Esophagus muscularis mucosa (tissue), 4 donors: ENCODE measurements at places on chromosomes 7 and 10. TPM values are rescaled to one million over a fixed set of nuclear protein-coding genes. Genes with fewer than 3 reads are reported as not detected.

ACHE gene
- total RNA-seq, result 2.5 TPM

RBP3 gene
- total RNA-seq, result 0.06 TPM

FFAR4 gene
- total RNA-seq, result not detected

RARRES2 gene
- total RNA-seq, result 193 TPM

DMBT1 gene
- not detected for total RNA-seq

IL6 gene
- 0.83 TPM for total RNA-seq

GBX1 gene
- total RNA-seq, result not detected

PLA2G12B gene
- total RNA-seq, result not detected

KCND2 gene
- total RNA-seq, result 1.5 TPM

DNA sequence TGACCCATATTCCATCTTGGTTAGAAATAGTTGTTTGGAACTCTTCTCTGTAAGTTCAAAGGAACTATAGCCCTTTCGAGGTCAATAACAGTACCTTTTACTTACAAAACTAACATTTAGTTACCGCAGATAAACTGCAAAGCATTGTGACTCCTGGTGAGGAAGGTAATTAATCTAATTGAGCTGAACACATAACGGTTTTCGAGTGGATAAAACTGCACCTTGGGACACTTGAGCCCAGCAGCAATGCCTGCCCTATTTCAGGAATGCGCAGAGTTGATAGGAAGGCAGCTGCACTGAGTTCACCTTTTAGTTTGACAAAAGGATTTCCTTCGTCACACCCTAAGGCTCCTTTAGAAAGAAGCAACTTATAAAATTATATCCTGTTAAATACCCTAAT lies 75.4 kb downstream of the JAZF1 start:
- no peaks in the 10 kb centered on the region for H3K27me3 ChIP-seq
- peaks cover 39% of the 10 kb centered on the region for H3K4me1 ChIP-seq
- peak; percentile 45 for DNase-seq

GRCh38 chr10:7194571-7194970 lies 216.3 kb downstream of the SFMBT2 start:
- no peak overlapping the region for H3K27ac ChIP-seq
- no peak overlapping the region for H3K4me3 ChIP-seq
- no peaks in the 10 kb centered on the region for H3K27me3 ChIP-seq
- peaks cover 31% of the 10 kb centered on the region for H3K36me3 ChIP-seq
- no peak for DNase-seq
- H3K4me1 ChIP-seq, result no peaks in the 10 kb centered on the region

GRCh38 chr7:15765753-15766152 lies 79.3 kb upstream of the MEOX2 start:
- H3K36me3 ChIP-seq, result no peaks in the 10 kb centered on the region
- H3K4me1 ChIP-seq, result peaks cover 15% of the 10 kb centered on the region
- no peak overlapping the region for H3K4me3 ChIP-seq

GRCh38 chr10:95430231-95430951 lies 130.8 kb downstream of the SORBS1 start:
- peak overlapping the region; percentile 91 for H3K27ac ChIP-seq
- H3K4me1 ChIP-seq, result peaks cover 100% of the 10 kb centered on the region
- H3K36me3 ChIP-seq, result peaks cover 23% of the 10 kb centered on the region
- DNase-seq, result no peak

DNA sequence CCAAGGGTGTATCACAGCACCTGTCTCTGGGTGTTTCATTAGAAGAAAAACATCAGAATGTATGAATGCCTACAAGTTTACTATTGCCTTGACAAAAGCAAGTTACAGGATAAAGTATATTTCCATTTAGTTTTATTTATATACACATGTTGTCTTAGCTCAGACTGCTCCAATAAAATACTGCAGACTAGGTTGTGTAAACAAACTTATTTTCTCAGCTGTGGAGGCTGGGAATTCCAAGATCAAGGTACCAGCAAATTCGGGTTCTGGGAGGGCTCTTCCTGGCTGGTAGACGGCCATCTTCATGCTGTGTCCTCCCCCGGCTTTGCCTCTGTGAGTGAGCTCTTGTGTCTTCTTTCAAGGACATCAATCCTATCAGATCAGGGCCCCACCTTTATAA lies 77.1 kb upstream of the UNC5B start:
- H3K4me3 ChIP-seq, result no peak overlapping the region
- H3K27ac ChIP-seq, result no peak overlapping the region
- no peaks in the 10 kb centered on the region for H3K27me3 ChIP-seq
- no peaks in the 10 kb centered on the region for H3K36me3 ChIP-seq

- no peak overlapping the region for H3K27ac ChIP-seq
- no peaks in the 10 kb centered on the region for H3K36me3 ChIP-seq
- H3K27me3 ChIP-seq, result no peaks in the 10 kb centered on the region
- DNase-seq, result no peak
- no peaks in the 10 kb centered on the region for H3K4me1 ChIP-seq
Measured at GRCh38 chr10:78129211-78129610, 95.5 kb downstream of the RPS24 start.

- peaks cover 6% of the 10 kb centered on the region for H3K4me1 ChIP-seq
- DNase-seq, result peak; percentile 19
- H3K4me3 ChIP-seq, result no peak overlapping the region
- H3K36me3 ChIP-seq, result peaks cover 24% of the 10 kb centered on the region
- no peaks in the 10 kb centered on the region for H3K27me3 ChIP-seq
- peak overlapping the region; percentile 5 for H3K27ac ChIP-seq
Measured at GRCh38 chr10:77080361-77081027, 557.1 kb downstream of the KCNMA1 start.

DNA sequence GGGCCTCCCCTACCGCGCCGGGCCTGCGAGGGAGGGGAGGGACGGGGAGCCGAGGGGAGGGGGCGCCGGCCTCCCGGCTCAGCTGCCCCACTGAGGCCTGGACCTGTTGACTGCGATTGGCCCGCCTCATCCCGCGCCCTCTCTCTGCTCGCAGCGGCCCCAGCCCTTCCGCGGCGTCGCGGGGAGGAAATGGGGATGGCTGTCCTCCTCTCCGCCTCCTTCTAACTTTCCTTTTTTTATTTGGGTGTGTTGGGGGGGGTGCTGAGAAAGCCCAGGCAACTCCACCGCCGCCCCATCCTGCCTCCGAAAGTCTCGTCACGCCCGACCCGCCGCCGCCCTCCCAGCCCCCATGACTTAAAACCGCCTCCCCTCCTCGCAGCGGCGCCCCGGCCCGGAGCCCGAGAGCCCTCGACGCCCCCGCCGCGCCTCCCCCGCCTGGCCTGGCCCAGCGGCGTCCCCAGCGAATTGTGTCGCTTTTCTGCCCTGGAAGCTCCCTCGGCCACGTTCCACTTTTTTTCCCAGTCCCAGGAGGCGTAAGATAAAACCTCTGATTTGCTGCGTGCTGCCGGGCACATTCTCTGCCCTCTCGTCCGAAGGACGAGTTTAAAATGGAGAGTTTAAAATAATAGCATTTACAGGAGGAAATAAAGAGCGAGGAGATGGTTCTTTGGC lies 842 bp upstream of the SKIDA1 start:
- no peak for DNase-seq
- peak overlapping the region; percentile 99 for H3K27ac ChIP-seq
- H3K4me1 ChIP-seq, result peaks cover 49% of the 10 kb centered on the region
- no peaks in the 10 kb centered on the region for H3K36me3 ChIP-seq
- peak overlapping the region; percentile 73 for H3K4me3 ChIP-seq

DNA sequence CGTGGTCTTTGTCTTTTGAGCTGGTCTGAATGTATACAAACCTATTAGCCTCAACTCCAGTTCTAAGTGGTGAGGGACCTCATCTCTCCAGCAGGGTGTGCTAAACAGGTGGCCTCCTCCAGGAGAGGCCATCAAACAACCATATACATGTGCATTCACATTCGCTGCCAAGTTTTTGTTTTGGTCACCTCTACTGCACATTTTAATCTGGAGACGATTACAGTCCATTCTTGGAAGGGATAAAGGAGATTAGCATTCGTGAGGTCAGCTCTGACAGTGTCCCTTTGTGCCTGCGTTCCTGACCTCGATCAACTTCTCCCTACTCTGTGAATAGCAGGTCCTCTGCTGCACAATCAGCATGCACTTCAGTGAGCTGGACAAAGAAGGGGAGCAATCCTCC lies 60.8 kb downstream of the RHOBTB1 start:
- no peaks in the 10 kb centered on the region for H3K36me3 ChIP-seq
- H3K4me1 ChIP-seq, result peaks cover 10% of the 10 kb centered on the region
- H3K27me3 ChIP-seq, result no peaks in the 10 kb centered on the region
- no peak for DNase-seq
- H3K27ac ChIP-seq, result no peak overlapping the region

- H3K27me3 ChIP-seq, result no peaks in the 10 kb centered on the region
- no peak overlapping the region for H3K27ac ChIP-seq
- no peaks in the 10 kb centered on the region for H3K36me3 ChIP-seq
- DNase-seq, result no peak
- no peak overlapping the region for H3K4me3 ChIP-seq
- H3K4me1 ChIP-seq, result no peaks in the 10 kb centered on the region
Measured at GRCh38 chr7:84693483-84693882, 493.4 kb downstream of the SEMA3D start.

GRCh38 chr10:122855745-122856144 lies 10.1 kb upstream of the CUZD1 start:
- H3K27me3 ChIP-seq, result no peaks in the 10 kb centered on the region
- DNase-seq, result no peak
- no peak overlapping the region for H3K27ac ChIP-seq
- peaks cover 6% of the 10 kb centered on the region for H3K36me3 ChIP-seq
- no peaks in the 10 kb centered on the region for H3K4me1 ChIP-seq

DNA sequence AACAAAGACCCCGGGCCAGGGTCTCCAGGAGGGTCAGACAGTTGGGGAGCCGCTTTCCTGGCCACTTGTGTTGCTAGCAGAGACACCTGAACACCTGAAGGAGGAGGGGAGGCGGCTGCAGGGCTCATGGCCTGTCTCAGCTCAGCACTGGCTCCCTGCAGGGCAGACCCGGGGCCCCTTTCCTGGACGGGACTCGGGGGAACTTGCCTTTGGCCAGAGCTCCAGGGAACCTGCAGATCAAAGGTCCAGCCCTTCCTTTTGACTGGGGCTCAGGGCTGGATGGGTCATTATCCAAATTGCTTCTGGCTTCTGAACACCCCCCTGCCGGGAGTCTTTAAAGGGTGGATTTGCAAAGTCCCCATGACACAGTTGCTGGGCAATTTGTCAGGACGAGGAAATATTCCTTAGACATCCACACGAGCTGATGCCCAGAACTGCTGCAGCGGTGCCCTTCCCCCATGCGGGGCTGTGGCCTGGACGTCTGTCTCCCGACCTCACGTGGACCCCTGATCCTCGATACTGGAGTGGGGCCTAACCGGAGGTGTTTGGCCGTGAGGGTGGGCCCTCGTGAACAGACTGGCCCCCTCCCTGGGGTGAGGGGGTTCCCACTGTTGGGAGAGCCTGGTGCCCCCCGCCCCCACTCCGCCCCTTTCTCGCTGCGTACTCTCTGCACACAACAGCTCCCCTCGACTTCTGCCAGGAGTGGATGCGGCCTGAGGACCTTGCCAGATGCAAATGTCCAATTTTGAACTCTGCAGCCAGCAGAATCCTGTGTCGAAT lies 194.3 kb downstream of the ELFN1 start:
- DNase-seq, result no peak
- H3K4me3 ChIP-seq, result no peak overlapping the region
- H3K27me3 ChIP-seq, result no peaks in the 10 kb centered on the region
- no peak overlapping the region for H3K27ac ChIP-seq
- H3K36me3 ChIP-seq, result no peaks in the 10 kb centered on the region
- H3K4me1 ChIP-seq, result no peaks in the 10 kb centered on the region
